Stimulated activated CD4-positive, alpha-beta T cell treated with anti-CD3 and anti-CD28 coated beads, Interleukin-2, amount 100 ng/mL, for 48 hours (primary cell): ENCODE measurements at places on chromosomes 5 and 9.

DNA sequence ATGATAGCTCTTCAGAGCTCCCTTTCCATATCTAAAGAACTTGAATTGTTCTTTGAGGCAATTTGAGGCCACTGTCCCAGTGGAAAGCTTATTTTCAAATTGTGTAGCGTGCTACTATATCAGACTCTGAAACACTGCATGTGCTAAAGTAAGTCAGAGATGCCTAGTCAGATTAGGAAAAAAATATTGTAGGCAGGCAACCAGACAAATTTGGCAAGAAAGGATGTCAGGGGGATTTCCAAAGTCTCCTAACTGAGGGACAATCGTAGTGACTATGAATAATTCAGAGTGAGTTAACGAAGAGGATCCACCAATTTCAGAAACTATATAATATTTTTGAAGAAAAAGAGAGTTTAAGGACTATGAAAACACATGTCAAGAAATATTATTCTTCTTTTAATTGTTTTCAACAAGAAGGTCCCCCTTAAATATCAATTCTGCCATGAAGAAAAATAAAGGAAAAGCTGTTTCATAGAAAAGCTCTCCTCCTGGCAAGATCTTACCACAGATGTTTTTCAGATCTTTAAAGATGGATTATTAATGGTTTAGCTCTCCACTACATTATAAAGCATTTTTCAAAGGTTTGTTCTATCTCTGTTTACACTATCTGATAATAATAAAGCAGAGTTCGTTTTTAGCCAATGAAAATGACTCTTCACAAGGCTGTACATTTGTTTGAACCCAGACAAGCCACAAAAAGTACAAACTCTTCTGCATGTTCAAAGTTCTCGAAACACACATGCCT is 273.5 kb upstream of the PTGER4 start:
- DNase-seq: no peak

- no peak for DNase-seq
These were observed 102.9 kb downstream of the BOD1 start for GRCh38 chr5:173513521-173513991.

GRCh38 chr5:67896930-67897313 is 318.6 kb upstream of the PIK3R1 start:
- no peak for DNase-seq

DNA sequence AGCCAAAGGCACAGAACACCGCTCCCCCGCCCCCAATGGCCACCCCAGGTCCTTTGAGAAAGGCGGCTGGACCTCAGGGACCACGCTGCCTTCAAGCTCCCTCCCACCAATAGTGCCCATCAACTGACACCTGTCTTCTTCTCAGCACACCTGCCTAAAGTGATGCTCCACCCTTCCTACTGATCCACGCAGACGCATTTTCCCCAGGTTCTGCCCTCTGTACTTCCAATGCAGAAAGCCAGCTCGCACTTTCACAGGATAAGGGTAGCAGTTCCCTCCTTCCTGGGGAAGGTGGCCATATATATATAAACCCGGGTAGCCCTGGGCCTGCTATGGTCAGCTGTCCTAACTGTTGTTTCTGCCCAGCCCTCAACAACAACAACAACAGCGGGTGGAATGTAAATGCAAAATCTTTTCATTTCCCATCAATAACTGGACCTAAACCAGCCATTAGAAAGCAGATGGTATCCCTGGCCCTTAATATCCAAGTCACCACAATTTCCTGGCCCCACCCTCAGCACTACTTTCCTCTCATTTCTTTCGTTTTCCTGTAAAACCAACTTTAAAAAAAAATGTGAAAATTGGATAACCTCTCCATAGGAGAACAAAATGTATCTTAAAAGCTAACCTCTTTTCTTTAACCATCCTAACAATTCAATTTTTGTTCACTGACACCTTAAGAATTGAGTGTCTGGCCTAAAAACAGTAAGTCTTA is 1.7 kb downstream of the GOLM1 start:
- no peak for DNase-seq

- no peak for DNase-seq
These were observed 9.7 kb upstream of the PDCD1LG2 start for GRCh38 chr9:5500441-5501235.

- no peak for DNase-seq
These were observed 22.7 kb downstream of the ARHGAP26 start for GRCh38 chr5:142792865-142793232.

DNA sequence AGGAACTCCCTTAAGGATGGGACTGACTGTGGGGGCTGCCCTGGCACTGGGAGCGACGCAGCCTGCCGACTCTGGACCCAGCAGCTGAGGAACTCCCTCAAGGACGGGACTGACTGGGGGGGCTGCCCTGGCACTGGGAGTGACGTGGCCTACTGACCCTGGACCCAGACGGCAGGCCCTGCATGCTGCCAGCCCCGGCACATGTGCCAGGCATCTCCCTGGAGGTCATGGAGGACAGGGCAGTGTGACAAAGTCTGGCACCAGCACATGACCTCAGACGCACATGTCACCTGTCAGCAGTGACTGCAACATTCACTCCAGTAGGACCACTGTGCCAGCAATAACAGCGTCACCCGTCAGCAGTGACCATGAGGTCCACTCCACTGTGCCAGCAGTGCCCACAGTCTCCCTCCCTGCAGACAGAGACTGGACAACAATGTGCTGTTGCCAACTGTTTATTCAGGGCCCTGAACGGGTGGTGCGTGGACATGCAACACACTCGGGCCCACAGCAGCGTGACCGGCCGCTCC is 4.5 kb downstream of the FBXW5 start:
- DNase-seq: no peak

GRCh38 chr9:33188711-33189110 is 21.6 kb upstream of the B4GALT1 start:
- DNase-seq: no peak

- no peak for DNase-seq
These were observed 147.9 kb downstream of the HSD17B3 start for GRCh38 chr9:96154081-96154480.

DNA sequence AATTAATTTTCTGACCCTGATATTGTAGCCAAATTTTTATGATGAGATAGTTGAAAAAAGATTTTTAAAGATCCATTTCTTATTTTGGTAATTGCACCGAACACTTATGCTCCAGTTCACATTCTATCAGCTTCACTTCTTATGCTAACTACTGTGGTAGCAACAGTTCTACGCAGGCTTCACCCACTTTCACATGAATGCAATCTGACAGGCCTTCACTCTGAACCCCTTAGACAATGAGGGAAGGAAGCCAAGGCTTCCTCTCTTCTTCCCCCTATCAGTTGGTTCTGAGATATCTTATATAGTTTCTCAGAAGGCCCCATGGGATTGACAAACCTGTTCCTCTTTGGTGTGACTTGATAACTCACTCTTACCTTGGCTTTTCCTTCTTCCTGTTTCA is 185.8 kb downstream of the CETN3 start:
- no peak for DNase-seq

GRCh38 chr9:133221177-133221809 is 12.2 kb upstream of the OBP2B start:
- DNase-seq: no peak

GRCh38 chr9:72039532-72039931 is 20.9 kb downstream of the C9orf57 start:
- DNase-seq: no peak

- no peak for DNase-seq
These were observed 52.3 kb upstream of the CAVIN4 start for GRCh38 chr9:100525563-100525962.

DNA sequence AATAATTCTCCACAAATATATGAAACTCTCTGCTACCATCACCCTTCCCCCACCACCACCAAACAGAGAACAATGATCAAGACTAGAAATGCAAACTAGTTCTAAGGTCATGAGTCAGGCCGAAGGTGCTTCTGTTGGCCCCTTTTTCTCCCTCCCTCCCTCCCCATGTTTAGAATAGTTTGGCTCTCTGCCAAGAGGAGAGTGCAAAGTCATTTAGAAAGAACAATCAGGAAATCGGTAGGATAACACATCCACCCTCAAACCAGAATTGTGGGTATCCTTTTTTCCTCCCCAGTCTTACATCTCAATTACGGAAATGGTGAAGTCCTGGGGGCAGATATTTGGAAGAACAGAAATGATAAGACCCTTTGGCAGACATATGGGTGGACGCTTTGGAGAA is 170.1 kb downstream of the SLF1 start:
- DNase-seq: no peak

- DNase-seq: no peak
These were observed 29.6 kb upstream of the BOD1 start for GRCh38 chr5:173645890-173646574.

GRCh38 chr5:157286761-157287211 is 20.9 kb downstream of the CYFIP2 start:
- no peak for DNase-seq

- no peak for DNase-seq
These were observed 61.4 kb upstream of the GLRX start for GRCh38 chr5:95884017-95884325.

- no peak for DNase-seq
These were observed 93.8 kb downstream of the FEM1C start for GRCh38 chr5:115450741-115451140.

DNA sequence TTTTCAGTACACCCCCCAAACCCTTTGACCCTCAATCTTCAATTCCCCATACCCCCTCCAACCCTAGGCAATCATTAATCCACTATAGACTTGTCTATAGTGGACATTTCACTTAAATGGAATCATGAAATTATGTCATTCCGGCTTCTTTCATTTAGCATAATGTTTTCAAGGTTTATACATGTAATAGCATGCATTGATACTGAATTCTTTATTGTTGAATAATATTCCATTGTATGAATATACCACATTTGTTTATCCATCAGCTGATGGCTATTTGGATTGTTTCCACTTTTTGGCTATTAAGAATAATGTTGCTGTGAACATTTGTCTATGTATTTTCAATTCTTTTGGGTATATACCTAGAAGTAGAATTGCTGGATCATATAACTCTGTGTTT is 238.8 kb downstream of the PDE4D start:
- DNase-seq: no peak

- DNase-seq: no peak
These were observed 77.6 kb upstream of the ANKRD55 start for GRCh38 chr5:56310711-56311204.

GRCh38 chr9:93112116-93112863 is 16.3 kb downstream of the CARD19 start:
- no peak for DNase-seq

DNA sequence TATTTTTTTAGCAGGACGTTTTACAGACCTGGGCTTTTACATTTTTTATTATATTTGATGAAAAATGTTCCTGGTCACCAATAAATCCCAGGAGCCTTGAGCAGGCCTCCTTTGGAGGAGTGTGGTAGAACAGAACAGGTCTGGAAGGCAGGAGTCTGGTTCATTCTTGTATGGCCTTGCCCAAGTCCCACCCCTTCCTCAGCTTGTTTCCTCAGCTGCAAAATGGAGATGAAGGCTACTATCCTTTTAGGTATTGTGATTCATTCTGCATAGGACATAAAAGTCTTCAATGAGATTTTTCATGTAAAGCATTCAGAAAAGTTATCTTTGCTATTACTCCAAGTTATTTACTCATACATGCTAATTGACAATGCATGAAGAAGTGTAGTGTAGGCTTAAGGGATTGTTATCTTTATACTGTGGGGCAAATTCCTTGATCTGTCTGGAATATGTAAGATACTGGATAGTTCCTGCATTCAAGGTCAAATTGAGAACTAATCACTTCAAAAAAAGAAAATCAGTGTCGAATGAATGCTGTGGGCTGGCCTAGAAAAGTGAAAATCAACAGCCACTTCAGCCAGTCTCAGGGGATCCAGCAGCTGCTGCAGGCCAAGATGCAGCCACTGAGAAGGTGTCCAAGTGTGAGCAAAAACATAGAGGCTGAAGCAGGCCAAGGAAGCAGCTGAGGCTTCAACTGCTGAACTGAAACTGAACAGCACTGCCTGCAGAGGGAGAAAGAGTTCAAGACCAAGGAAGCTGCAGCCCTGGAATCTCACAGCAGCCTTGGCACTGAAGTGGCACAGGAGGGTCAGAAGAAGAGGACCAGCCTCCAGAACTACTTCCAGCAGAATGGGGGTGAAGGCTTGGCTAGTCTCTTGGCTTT is 15.5 kb upstream of the SLC36A3 start:
- DNase-seq: no peak

DNA sequence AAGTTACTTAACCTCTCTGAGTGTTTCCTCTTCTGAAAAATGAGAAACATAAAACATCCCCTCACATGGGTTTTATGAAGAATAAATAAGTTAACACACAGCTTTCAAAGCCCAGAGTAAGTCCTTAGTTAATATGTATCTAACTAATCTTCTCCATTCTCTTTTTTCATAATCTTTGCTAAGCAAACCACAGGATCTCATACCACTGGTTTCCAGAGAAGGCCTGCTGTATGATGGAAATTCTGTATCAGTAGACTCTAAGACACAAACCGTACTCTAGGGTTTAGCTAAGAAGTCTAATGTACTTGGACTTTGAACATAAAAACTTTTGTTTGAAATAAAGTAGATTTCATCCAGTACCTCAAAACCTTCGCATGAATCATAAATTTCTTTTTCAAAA is 307.9 kb downstream of the SPOCK1 start:
- no peak for DNase-seq

DNA sequence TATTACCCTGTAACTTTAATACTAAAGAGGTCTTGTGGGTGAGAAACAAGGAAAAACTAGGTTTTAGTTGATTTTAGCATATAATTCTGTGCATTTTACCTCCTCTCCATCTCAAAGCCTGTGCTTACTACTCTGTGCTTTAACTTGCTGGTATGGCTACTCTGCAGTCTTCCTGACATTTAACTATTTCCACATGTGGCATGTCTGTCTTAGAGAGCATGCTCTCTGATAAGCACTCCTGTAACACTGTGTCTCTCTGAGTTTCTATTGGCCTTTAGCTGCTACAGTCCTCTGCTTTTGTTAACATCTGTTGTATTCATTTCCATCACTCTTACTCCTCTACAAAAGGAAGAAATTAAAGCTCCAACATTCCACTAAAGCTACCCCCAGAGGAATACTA is 418.3 kb downstream of the RAB3C start:
- no peak for DNase-seq

DNA sequence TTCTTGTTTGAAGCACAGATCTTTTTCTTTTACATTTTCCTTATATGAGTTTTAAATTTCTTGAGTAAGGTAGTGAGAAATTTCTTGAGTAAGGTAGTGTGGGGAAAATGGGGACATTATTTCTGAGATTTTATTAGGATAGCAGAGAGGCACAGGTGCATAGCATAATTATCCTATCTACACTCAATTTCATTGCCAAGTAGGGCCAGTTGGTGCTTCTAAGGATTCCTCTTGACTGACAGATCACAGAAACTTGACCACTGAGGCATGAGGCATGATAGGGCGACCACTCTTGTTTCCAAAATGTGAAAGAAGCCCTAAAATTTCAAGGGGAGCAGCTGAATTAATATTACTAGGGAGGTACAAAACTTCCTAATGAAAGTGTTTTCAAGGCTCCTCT is 31.4 kb upstream of the TMC1 start:
- DNase-seq: no peak

DNA sequence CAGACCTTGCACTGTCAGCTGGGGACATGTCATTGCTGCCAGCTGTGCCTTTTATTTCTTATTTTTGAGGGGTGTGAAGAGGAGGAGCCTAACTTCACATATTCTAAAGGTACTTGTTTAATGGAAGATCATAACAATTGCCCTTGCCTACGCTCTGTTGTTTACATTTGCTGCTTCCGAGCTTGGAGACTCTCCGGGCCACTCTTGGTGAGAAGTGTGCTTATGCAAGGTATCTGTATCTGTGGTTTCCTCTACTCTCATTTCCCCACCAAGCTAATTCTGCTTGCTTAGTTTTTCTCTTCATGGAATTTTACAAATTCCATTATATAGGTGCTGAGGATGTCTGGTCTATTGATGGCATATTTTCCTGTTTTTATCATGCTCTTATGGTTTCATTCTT is 105.3 kb downstream of the RASGRF2 start:
- DNase-seq: no peak
